ENCODE measurements at places on chromosomes 4 and X.

DNA sequence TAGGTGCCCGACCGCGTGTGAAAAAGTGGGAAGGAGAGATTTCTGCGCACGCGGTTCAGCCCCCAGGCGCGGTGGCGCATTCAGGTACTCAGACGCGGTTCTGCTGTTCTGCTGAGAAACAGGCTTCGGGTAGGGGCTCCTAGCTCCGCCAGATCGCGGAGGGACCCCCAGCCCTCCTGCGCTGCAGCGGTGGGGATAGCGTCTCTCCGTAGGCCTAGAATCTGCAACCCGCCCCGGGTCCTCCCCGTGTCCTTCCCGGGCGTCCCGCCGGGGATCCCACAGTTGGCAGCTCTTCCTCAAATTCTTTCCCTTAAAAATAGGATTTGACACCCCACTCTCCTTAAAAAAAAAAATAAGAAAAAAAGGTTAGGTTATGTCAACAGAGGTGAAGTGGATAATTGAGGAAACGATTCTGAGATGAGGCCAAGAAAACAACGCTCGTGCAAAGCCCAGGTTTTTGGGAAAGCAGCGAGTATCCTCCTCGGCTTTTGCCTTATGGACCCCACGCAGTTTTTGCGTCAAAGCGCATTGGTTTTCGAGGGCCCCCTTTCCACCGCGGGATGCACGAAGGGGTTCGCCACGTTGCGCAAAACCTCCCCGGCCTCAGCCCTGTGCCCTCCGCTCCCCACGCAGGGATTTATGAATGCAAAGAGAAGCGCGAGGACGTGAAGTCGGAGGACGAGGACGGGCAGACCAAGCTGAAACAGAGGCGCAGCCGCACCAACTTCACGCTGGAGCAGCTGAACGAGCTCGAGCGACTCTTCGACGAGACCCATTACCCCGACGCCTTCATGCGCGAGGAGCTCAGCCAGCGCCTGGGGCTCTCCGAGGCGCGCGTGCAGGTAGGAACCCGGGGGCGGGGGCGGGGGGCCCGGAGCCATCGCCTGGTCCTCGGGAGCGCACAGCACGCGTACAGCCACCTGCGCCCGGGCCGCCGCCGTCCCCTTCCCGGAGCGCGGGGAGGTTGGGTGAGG lies 3.7 kb downstream of the SHOX start:
- DNase-seq = no peak

DNA sequence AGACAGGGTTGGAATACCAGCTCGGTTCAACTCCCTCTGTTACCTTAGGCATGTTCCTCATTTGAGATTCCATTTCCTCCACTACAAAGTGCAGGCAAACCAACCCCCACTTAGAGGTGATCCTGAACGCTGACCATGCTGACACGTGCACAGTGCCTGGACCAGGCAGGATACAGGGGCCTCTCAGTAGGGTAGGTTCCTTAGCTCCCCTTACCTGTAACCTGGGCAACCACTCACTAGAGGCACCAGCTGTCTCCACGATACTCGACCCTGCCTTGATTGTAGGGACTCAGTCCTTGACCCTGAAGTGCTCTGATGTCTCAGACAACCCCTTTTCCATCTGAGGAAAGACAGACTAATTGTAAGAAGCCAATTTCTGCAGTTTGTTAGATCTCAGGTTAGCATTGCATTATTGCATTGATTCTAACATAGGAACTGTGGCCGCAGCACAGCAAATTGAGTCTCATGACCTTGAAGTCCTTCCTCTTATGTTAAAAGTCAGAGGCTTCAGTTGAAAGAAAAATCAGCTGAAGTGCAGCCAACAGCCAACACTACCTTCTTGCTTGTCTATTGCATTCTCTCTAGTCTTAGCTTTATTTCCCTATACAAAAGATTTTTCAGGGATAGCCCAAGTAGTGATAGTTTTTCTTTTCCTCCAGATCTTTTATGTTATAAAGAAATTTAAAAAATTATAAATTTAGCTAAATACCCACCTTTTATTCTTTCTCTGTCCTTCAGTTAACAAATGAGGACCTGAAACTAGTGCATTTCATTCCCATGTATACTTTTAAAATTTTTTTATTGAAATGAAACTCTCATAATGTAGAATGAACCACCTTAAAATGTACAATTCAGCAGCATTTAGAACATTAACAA lies 11.2 kb upstream of the C1QTNF7 start:
- no peak for DNase-seq

GRCh38 chrX:153782313-153782712 lies 1.5 kb downstream of the SRPK3 start:
- DNase-seq = no peak

DNA sequence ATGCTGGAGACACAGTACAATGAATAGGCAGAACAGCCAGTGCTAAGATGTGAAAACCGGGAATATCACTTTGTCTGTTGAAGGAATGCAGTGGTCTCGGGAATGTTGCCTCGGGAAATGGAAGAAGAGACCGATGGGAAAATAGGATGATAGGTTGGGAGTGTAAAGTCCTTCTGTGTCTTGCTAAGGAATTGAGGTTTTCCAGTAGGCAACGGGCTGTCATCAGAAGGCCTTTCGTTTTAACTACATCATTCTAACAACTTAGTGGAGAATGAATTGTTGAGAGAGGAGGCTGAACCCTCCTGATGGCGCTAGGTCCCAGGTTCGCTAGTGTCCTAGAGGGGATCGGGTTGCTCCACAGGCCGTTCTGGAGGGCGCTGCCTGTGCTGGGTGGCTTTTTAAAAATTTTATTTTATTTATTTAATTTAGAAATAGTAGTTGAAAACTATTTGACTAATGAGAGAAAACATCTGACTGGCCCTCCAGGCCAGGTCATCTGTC lies 730 bp downstream of the VBP1 start:
- no peak for DNase-seq

GRCh38 chr4:147134536-147135210 lies 189.0 kb upstream of the TTC29 start:
- DNase-seq = no peak
